ENCODE measurements at places on chromosomes 13 and 19.

- no peak for DNase-seq
Observed at GRCh38 chr19:911197-912033, 1.6 kb downstream of the R3HDM4 start.

DNA sequence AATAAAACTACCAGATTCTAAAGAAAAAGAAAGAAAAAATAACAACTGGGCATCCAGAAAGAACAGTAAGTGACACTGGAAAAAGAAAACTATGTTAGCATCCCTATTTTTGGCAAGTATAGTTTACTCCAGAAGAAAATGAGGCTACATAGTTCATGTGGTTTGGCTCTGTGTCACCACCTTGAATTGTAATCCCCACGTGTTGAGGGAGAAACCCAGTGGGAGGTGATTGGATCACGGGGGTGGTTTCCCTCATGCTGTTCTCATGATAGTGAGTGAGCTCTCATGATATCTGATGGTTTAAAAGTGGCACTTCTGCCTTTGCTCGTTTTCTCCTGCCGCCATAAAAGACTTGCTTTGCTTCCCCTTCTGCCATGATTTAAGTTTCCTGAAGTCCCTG, 76.9 kb downstream of the ITGBL1 start:
- no peak for DNase-seq

- no peak for DNase-seq
Observed at GRCh38 chr13:39688278-39688677, 32.8 kb downstream of the COG6 start.

GRCh38 chr13:105159841-105160240, 1375.6 kb downstream of the EFNB2 start:
- no peak for DNase-seq

DNA sequence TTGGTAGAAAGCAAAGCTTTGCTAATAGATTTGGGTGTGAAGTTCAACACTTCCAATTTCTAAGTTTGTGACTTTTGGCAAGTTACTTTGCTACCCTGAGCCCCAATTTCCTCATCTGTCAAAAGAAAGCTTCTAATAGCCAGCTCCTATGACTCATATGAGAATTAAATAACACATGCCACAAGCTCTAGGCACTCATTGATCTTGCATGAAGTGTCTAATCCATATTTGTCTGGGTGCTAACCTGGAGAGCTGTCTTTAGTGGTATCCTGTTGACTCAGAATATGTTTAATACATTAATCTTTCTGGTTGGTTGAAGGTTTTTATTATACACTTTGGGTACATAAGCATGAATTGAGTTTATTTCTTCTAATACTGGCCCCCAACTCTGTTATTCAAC, 188.8 kb downstream of the POSTN start:
- DNase-seq = no peak

GRCh38 chr13:80140685-80141084, 200.2 kb downstream of the SPRY2 start:
- DNase-seq = no peak

DNA sequence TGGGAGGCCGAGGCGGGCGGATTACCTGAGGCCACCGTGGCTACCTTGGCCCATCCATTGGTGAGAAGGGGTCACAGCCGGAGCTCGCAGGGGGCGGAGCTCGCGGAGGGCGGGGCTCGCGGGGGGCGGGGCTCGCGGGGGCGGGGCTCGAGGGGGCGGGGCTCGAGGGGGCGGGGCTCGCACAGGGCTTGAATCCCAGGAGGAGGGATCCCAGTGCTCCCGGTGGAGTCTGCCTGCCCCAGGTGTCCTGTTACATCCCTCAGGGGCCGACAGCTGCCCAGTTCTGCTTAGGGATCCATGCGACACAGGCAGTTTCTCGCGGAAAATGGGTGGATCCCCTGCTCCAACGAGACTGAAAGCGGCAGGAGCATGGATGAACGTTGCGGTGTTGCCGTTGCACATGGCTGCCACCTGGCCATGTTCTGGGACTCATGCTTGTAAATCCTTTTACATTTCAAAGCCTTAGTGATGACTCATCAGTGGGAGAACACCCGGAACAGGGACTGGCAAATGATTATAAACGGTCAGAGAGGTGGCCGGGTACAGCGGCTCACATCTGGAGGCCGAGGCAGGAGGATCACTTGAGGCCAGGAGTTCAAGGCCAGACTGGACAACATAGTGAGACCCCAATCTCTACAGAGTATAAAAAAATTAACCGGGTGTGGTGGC, 25.1 kb downstream of the TMPRSS9 start:
- no peak for DNase-seq

GRCh38 chr19:46426506-46427162, 2.1 kb downstream of the PNMA8C start:
- DNase-seq = no peak

- no peak for DNase-seq
Observed at GRCh38 chr19:18961767-18962620, 21.0 kb upstream of the HOMER3 start.

GRCh38 chr13:50518781-50519201, 324.7 kb downstream of the DLEU7 start:
- no peak for DNase-seq

DNA sequence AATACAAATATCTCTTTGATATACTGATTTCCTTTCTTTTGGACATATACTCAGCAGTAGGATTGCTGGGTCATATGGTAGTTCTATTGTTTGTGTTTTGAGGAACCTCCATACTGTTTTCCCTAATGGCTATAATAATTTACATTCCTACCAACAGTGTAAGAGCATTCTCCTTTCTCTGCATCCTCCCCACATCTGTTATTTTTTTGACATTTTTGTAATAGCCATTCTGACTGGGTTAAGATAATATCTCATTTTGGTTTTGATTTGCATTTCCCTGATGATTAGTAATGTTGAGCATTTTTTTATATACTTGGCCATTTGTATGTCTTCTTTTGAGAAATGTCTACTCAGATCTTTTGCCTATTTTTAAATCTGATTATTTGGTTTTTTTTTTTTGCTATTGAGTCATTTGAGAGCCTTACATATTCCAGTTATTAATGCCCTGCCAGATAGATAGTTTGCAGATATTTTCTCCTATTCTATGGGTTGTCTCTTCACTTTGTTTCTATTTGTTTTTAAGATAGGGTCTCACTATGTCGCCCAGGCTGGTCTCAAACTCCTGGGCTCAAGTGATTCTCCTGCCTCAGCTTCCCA, 95.7 kb downstream of the FNDC3A start:
- no peak for DNase-seq

DNA sequence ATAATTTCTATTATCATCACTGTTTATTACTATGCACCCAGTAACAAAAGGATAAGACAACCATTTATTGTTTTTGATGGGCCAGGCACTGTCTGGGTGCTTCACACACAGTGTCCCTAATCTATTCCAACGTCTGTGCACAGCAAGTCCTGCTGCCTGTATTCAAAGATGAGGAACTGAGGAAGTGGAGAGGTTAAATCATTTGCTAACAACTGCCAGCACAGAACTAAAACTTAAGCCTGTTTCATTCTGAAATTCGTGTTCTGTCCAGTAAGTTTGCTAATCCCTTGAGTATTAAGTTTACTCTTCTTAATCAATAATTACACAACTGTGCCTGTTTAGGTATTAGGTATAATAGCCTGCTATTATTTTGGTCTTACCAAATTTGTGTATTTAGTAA, 41.9 kb downstream of the TEX26 start:
- no peak for DNase-seq

DNA sequence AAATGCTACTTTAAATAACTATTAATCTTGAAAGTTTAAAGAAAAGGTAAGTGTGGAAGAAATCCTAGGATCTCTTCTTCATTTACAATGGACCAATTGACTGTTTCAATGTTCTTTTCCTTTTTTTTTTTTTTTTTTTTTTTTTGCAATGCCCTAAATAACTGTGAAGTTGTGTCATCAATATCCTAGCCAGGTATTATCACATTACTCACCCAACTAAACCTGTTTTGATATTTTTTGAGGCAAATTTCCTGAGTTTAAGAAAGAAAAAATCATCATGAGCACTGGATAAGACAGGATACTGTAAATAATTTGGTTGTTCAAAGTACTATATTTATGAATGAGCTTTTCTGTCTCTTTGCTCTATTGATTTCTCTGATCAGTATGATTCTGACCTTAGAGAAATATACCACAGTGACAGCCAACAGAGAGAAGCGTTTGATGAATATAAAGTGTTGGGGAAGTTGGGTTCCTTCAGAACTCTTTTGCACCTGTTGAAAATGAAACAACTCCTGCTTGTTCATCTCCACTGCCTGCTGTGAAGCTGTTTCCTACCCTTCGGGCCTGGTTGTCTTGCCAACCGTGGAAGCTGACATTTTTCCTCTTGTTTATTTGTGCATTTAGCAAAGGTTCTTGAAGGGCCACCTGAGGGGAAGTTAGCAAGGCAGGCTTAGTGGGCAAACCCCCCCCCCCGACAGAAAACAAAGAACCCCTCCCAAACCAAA, 1220.5 kb upstream of the SLC10A2 start:
- DNase-seq = no peak

- DNase-seq = peak; percentile 84
Observed at GRCh38 chr19:11375143-11375948, 880 bp downstream of the SWSAP1 start.

DNA sequence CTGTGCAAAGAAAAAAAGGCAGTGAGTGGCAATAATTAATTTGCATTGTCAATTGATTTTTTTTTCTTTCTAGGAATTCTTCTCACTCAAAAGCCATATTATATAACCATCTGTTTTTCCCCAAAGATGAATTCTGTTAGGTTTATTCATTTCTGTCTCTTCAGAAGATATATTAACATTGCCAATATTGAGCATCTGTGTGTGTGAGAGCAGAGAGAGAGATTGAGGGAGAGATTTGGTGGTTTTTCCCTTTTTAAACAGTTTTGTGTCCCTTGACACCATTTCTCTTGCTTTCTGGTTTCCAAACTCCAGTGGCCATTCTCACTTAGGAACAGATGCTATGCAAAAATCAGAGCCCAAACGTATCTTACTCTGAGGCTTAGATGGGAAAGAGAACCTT, 112.5 kb downstream of the LACC1 start:
- DNase-seq = no peak

GRCh38 chr19:15253061-15253460, 20.8 kb upstream of the EPHX3 start:
- no peak for DNase-seq

DNA sequence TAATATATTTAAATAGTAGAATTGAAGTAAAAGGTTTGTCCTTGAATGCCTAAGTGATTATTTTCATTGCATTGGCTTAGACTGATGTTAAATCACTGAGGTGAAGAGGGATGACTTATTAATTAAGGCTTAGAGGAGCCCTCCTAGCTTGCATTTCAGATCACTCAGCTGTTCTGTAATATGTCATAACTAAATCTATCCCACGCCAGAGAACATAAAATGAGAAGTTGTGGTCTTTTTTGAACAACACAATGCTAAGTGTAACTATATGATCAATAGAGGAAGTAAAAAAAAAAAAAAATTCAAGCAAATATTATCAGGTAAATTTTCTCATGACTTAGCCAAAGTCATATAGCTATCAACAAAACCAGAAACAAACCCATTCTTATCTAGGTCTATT, 752.2 kb downstream of the GPC5 start:
- no peak for DNase-seq

- no peak for DNase-seq
Observed at GRCh38 chr13:33541962-33542308, 256.4 kb upstream of the STARD13 start.

DNA sequence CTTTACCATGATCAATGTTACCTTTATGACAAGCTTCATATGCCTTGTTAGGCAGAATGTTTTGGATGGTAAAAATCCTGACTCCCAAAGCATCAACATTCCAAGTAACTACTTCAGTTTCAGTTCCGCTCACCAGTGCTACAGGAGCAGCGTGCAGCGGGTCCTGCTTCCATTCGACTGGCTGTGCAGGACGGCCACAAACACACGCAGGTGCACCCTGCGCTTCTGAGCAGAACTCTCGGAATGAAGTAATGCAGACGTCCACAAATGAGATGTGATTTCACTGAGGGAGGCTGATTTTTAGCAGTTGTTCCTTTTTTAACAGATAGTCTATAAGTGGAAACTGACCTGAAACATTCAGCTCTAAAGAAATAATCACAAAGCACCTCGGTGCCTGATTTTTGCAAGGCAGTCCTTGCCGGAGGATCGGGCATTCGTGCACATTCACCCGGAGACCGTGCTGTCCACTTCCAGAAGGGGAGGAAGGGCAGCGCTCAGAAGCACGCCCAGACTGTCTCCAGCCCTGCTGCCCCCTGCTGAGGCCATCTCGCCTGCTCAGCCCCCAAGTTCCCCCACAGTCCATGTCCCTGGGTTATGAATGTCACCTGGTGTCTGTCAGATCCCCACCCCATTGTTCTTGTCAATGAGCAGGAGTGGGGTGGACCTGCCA, 85.8 kb downstream of the RAB20 start:
- no peak for DNase-seq

GRCh38 chr13:25574437-25575411, 202.9 kb downstream of the ATP8A2 start:
- peak; percentile 40 for DNase-seq

DNA sequence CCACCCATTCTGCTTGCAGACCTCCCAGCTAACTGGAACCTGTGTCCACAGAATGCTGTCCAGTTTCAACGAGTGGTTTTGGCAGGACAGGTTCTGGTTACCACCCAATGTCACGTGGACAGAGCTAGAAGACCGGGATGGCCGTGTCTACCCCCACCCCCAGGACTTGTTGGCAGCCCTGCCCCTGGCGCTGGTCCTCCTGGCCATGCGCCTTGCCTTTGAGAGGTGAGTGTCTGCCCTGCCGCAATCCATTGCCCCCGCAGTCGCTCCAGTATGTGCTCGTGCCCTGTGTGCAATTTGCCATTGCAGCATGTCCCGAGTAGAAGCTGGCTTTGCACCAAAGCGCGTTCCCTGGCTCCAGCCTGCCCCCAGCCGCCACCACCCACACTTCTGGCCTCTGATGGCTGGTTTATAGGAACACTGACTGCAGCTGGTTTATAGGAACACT, 41.9 kb downstream of the CERS4 start:
- DNase-seq = no peak

All from CD4-positive, CD25-positive, alpha-beta regulatory T cell (primary cell).